Caco-2 (cell line): ENCODE measurements at places on chromosomes 13 and 19. TPM values are rescaled to one million over a fixed set of nuclear protein-coding genes. Genes with fewer than 3 reads are reported as not detected.
A peak's percentile ranks its signal among the peaks of the same experiment; 100 is the strongest.

DNA sequence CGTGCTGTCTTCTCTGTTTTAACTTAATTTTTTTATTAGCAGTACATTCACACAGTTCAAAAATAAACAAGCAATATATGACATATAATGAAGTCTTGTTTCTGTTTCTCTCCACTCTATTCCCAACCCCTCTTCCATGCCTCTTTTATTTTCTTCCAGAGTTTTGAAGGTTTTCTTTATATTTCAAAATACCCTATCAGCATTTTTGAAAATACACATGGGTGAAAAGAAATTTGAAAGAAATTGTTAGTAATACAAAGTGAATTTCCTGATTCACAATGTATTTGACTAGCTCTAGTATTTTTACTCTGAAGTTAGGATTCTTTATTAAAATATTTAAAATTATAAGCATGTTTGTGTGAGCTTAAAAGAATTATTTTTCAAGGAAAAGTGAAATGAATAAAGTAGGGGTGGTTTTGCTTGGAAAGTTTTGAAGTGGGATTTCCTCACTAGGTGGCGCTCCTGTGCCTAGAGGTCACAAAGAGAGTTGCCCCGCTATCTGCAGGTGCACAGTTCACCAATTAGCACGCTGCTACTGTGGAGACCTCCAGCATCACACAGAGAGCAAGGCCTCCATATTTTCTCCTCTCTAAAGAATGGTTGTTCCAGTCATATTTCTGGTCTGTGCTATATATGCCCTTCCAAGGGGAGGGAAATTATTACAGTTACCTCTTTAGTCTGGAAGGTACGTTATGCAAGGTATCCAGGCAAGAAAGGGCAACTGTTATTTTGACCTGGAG, 37.6 kb downstream of the SOX21 start:
- no peaks in the 10 kb centered on the region for H3K4me1 ChIP-seq
- H3K4me3 ChIP-seq = no peak overlapping the region
- no peaks in the 10 kb centered on the region for H3K27me3 ChIP-seq
- no peaks in the 10 kb centered on the region for H3K36me3 ChIP-seq

- no peak overlapping the region for H3K27ac ChIP-seq
- H3K4me3 ChIP-seq = no peak overlapping the region
- H3K36me3 ChIP-seq = peaks cover 10% of the 10 kb centered on the region
- no peak for DNase-seq
- no peaks in the 10 kb centered on the region for H3K4me1 ChIP-seq
- no peaks in the 10 kb centered on the region for H3K27me3 ChIP-seq
Measured at GRCh38 chr13:113607056-113607888, 22.7 kb downstream of the TFDP1 start.

DNA sequence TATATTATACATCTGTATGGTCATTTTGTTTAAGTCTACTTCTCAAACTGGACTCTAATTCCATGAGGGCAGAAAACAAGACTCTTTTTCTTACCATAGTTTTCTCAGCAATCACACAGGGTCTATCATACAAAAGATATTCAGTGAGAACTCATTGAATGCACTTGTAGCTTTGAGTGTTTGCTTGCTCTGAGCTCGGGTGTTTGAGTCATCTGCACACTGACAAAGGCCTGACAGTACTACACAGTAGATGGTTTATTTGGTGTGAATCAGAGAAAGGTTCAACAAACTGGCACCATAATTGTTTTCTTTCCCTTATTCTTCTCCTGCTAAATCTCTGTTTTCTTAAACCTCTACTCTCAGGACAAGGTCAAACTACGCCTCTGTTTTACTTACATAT, 586.4 kb downstream of the LMO7 start:
- no peak for DNase-seq
- no peak overlapping the region for H3K27ac ChIP-seq
- no peaks in the 10 kb centered on the region for H3K4me1 ChIP-seq

GRCh38 chr19:34243876-34244578, 10.3 kb upstream of the GARRE1 start:
- no peaks in the 10 kb centered on the region for H3K4me1 ChIP-seq
- no peak for DNase-seq
- H3K4me3 ChIP-seq = no peak overlapping the region
- no peaks in the 10 kb centered on the region for H3K36me3 ChIP-seq
- H3K27me3 ChIP-seq = no peaks in the 10 kb centered on the region
- no peak overlapping the region for H3K27ac ChIP-seq

DNA sequence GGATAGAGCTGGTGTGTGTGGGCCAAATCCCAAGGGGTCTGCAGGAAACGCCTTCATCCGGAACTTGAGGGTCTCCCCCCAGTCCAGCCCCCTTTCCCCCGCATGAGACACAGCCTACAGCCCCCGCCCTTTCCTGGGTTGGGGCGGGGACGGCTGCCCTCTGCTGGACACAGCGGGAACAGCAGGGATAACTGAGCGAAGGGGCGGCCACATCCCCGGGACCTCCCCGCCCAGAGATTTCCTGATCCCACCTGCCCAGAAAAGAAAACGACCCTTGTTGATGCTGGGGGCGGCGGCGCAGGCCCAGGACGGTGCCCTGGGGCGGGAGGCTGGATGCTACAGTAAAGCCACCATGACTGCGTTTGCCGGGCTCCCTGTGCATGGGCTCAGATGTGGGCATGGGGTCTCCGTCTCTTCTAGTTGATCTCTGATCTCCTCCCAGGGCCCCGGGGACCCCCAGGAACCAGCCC, 14.2 kb downstream of the ONECUT3 start:
- H3K27me3 ChIP-seq = no peaks in the 10 kb centered on the region; the same call in 1 of the 2 replicates
- no peak overlapping the region for H3K4me3 ChIP-seq
- H3K4me1 ChIP-seq = no peaks in the 10 kb centered on the region
- DNase-seq = peak; percentile 67

- H3K4me1 ChIP-seq = no peaks in the 10 kb centered on the region
- DNase-seq = no peak
- no peaks in the 10 kb centered on the region for H3K36me3 ChIP-seq
- no peaks in the 10 kb centered on the region for H3K27me3 ChIP-seq
- H3K4me3 ChIP-seq = no peak overlapping the region
Measured at GRCh38 chr19:45742969-45743368, 9.7 kb downstream of the MEIOSIN start.

Gene PROZ
- total RNA-seq = not detected in 2 replicates

Gene PSG3
- not detected in 2 replicates for total RNA-seq

Gene MATK
- total RNA-seq = 0.29 and 0.72 TPM in 2 replicates

Gene PPAN
- total RNA-seq = 61.0 and 62.8 TPM in 2 replicates
